ENCODE measurements at places on chromosomes 3 and 15.

DNA sequence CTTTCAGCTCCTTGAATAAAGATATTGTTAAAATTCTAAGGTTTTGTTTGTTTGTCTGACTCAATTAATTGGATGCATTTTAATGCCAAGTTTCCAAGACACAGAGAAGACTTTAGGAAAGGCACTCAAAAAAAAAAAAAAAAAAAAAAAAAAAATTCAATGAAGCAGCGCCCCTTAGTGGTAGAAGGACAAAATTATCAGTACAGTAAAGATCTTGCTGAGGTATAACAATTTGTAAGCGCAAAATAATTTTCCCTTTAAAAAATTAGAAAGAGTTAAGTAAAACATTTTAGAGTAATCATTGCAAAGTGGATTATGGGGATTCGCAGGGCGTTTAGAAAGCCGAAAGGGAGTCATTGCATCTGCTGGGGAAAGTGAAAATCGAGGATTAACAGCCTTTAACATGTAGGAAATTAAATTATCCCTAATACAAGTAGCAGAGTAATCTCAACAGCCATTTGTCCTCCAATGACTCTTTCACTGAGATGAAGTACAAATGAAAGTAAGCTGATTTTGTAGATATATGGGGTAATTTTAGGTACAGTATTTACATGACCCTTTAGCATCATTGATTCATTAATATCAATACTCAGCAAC lies 5.8 kb upstream of the DIS3L start:
- DNase-seq = peak; percentile 21

GRCh38 chr15:86743283-86743903 lies 663.7 kb downstream of the AGBL1 start:
- peak; percentile 7 for DNase-seq

GRCh38 chr3:78868570-78868969 lies 899.2 kb downstream of the ROBO1 start:
- DNase-seq = no peak

DNA sequence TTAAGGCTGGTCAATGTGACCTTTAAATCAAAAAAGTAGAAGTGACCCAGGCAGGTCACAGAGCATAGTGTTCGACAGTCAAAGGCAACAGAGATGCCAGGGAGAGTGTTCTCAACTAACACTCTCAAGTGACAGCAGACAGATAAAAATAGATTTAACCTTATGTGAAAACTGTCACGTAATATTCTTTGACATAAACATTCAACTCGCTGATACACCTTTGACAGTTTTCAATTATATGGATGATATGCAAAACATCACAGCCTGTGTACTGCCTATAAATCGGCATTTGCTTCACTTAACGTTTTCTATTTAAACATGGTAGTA lies 15.5 kb downstream of the PDZRN3 start:
- no peak for DNase-seq

DNA sequence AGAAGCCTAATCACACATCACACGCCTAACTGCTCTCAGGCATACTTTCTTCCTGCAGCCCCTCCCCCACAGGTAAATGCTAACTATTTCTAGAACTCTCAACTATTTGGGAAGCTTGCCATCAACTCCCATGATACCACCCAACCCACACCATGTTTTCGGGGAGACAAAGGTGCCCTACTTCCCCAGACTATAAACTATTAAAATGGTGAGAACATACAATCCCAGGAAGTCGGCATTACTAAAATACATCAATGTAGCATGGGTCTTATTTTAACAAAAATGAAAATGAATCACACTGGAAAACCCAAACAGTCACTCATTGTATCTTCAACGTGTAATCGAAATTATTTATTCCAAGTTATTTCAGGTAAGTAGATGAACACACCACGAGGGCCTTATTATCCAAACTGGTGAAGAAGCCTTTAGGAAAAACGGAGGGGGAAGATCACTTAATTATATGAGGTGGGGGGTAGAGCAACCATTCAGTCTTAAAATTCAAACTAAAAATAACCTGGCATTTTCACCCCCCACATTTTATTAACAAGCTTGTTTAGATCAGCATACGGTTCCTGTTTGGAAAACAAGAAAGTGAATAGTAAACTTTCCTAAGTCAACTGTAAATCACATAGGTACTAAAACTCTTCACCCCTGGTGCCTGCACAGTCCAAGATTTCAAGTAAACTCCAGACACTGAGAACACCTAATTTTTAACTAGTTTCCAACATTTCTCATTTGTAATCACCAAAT lies 1.9 kb downstream of the TBL1XR1 start:
- DNase-seq = peak; percentile 68

- no peak for DNase-seq
Observed at GRCh38 chr3:12040902-12041301, 36.7 kb downstream of the SYN2 start.

- peak; percentile 11 for DNase-seq
Observed at GRCh38 chr15:101115786-101116680, 135.8 kb downstream of the CHSY1 start.

GRCh38 chr15:78212008-78212407 lies 22.4 kb downstream of the ACSBG1 start:
- no peak for DNase-seq

- DNase-seq = no peak
Observed at GRCh38 chr15:64521726-64522164, 61.4 kb downstream of the ZNF609 start.

GRCh38 chr3:11949351-11949750 lies 54.8 kb upstream of the SYN2 start:
- no peak for DNase-seq

- DNase-seq = no peak
Observed at GRCh38 chr15:72242775-72243370, 11.9 kb upstream of the PKM start.

- DNase-seq = no peak
Observed at GRCh38 chr3:124588794-124589193, 141.5 kb upstream of the UMPS start.

GRCh38 chr3:190269101-190269500 lies 53.1 kb downstream of the CLDN1 start:
- DNase-seq = no peak

DNA sequence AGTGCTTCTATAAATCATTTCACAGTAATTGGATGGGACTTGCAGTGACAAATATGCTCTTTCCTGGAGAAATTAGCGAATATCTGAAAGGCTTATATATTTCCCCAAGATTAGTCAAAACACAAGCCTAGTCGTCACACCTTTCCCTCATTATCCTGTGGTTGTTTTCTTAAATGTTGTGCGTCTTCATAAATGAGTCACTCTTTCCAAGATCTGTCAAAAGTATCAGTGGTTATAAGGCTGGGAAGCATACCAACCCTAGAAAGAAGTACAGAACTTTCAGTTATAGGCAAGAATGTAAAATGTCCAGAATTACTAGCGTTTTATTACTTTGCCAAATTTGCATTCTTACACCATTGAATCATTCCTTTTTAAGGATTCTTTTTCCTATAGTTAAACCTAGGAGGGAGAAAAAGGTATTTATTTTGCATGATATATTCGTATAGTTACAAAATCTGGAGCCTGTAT lies 33.6 kb downstream of the TMEM212 start:
- peak; percentile 62 for DNase-seq

GRCh38 chr3:38984731-38985130 lies 67.0 kb downstream of the SCN11A start:
- no peak for DNase-seq

DNA sequence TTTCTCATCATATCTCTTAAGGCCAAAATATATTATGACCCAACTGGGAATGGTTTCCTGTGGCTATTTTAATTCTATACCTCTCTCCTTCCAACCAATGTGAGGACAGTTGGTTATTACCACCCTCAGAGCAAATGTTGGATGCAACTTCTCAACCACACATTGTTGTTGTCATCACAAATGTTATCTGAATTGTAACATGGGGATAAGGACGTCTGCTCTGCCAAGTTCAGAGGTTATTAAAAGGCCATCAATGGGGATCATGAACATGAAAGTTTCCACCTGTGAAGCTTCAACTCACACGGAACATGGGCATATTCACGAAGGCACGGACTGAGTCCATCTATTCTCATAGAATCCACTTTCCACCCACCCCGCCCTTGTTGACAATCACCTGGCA lies 46.8 kb downstream of the MB21D2 start:
- DNase-seq = no peak

Measured in kidney glomerular epithelial cell (primary cell).